ENCODE measurements at places on chromosomes 12 and 14. TPM values are rescaled to one million over a fixed set of nuclear protein-coding genes. Genes with fewer than 3 reads are reported as not detected.

DNA sequence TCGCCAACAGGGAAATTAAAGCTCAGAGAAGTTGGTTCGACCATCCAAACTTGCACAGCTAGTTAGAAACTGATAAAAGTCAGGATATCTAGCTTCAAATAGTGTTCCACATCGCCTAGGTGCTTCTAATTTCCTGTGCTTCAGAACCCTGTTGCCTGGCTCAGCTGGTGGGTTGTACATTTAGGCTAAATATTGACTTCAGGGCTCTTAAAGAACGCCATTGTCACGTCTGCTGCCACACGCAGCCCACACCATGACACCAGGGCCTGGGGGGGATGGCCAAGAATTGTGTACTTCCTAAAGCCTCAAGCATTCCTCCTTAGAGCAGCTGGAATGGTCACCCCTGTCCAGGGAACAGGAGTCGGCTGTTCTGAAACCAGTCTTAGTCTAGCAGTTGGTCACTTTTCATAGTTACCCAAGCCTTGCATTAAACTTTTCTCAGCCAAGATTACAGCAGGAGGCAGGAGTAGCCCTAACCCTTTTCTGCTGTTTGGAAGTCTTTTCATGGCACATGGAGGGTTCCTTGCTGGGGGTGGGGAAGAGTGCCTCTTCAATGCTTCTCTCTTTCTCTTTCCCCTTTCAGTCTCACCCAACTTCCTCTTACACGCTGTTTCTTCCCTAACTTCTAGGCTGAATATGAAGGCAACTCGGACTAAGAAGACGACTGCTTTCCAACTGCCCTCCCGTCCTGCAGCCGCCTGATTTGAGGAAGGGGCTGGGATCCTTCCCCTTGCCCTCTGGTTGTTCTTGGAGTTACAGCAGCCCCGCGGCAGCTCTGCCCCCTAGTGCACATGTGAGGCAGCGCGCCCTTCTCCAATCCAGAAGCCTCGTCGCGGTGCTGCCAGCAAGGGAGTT, 17.1 kb downstream of the FOS start:
- peak; percentile 51 for DNase-seq

DNA sequence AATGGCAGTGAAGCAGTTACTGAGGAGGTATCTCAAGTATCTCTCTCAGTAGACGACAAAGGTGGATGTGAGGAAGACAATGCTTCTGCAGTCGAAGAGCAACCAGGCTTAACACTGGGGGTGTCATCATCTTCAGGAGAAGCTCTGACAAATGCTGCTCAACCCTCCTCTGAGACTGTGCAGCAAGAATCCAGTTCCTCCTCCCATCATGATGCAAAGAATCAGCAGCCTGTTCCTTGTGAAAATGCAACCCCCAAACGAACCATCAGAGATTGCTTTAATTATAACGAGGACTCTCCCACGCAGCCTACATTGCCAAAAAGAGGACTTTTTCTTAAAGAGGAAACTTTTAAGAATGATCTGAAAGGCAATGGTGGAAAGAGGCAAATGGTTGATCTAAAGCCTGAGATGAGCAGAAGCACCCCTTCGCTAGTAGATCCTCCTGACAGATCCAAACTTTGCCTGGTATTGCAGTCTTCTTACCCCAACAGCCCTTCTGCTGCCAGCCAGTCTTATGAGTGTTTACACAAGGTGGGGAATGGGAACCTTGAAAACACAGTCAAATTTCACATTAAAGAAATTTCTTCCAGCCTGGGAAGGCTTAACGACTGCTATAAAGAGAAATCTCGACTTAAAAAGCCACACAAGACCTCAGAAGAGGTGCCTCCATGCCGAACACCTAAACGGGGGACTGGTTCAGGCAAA, 216.6 kb downstream of the AKAP6 start:
- DNase-seq = no peak

- DNase-seq = no peak
These were observed 697 bp downstream of the ATP6V0A2 start for GRCh38 chr12:123712780-123713319.

DNA sequence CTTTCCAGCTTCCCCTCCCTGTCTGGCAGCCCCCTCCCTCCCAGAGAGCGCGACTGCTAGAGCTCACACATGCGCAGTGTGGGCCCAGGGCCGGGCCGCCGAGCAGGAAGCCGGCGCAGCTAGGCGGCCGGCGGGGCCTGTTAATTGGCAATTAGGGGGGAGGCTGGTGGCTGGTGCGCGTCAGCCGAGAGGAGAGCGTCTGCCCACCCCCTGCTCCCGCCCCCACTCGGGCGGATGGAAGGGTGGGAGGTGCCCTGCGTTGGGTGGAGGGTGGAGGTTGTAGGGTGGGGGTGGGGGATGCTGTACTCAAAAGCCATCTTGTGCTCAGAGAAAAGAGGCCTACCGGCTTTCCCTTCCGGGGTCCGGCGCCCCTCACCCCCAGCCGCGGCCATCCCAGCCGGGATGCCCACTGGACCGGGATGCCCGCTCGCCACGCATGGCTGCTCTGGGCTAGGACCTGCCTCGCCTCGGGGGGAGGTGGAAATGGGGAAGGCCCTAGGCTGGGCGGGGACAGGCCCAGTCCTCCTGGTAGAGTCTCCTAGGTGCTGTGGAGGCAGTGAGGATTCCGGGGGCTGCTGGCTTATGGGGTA, 9.2 kb downstream of the HOXC8 start:
- no peak for DNase-seq

DNA sequence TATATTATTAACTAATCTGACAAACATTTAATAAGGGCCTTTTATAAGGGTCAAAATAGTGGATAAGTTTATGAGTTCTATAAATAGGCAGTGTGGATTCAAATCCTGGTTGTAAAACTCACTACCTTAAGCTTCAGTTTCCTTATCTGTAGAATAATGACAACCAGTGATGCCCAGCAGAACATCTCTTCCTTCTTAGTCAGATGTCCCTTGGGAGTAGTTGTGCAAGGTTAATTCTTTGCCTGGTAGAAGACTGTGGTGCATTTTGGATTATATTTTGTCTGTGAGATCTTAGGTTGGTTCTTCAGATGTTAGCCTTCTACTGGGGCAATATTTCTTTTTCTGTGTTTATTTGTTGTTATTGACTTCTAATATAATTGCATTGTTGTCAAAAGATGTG, 59.5 kb downstream of the ARID2 start:
- DNase-seq = no peak

DNA sequence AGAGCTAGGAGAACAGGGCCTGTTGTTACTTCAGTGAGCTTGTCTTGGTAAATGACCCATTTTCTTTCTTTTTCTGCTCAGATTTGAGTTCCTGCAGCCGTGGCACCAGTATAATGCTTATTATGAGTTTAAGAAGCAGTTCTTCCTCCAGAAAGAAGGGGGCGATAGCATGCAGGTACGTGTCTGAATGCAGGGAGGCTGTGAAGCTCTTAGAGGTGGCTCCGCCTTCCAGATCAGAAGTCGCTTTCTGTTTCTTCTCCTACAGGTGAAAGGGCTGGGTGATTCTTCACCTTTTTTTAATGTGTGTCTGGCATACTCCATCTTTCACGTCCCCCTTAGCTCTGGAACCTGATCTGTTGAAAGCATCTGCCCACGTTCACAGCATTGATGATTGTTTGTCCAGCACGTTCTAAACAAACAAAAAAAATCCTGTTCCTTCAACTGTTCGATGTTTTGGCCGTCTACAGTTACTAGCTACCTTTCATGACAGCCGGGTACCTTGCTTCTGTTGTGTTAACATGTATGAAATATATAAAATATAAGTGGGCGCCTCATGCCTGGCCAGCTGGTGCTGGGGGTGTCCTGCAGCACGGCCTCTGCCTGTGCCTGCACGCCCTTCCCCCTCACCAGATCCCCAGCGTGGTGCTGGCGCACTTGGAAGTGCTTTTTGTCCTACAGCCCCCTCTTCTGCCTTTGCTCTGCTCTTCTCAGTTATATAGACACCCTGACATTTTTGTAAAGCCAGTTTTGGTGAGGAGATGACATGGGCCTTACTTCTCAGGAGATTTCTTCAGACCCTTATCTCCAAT, 44.6 kb downstream of the SFSWAP start:
- peak; percentile 30 for DNase-seq

DNA sequence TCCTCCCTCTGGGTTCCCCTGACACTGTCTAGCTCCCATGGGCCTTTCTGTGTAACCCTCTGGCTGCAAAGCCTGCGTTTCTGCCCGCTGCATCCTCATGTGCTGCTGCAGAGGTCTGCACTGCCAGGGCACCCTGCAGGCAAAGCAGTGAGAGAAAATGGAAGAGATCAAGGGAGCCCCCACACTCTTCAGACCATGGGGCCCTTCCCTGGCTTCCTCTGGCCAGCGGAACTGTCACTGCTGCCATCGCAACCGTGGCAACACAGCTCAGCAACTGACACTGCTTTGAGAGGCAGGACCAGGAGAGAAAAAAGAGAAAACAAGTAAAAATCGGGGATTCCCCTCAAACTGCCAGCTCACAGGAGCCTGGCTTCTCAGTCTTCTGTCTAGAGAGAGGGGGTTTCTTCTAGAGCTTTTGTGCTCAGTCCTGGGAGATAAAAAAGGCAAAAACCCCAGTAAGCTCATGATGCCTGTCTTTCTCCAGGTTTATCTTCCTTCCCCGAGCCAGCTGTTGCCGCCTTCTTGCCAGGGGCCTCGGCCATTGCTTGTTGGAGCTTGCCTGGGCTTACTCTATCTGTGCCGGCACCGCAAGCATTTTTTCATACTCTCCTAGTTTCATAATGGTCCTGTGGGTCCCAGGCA, 38.9 kb downstream of the C14orf132 start:
- peak; percentile 84 for DNase-seq

- DNase-seq = no peak
These were observed 17.0 kb downstream of the NID2 start for GRCh38 chr14:52051871-52052270.

- DNase-seq = peak; percentile 58
These were observed 40.4 kb downstream of the TSPAN19 start for GRCh38 chr12:84995641-84996040.

DNA sequence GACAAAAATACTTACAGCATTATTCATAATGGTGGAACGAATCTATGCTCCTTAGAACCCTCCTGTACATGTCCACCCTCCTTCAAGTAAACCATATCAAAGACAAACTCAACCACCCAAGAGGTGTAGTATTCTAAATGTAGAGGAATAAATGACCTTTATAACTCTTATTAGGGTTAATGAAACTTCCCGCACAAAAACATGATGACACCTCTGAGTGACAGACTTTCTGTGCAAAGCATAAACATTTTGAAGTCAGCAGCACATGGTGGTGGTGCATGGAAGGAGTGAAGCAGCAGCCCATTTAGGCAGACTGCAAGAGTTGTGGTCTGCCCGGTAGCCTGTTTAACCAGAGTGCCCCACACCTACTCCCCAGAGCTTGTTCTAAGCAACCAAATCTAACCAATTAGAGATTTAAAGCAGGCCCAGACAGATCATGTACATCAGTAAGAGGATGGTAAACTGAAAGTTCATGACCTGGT, 615 bp upstream of the ASB8 start:
- no peak for DNase-seq

GRCh38 chr14:90483571-90483974, 86.7 kb downstream of the CALM1 start:
- no peak for DNase-seq

DNA sequence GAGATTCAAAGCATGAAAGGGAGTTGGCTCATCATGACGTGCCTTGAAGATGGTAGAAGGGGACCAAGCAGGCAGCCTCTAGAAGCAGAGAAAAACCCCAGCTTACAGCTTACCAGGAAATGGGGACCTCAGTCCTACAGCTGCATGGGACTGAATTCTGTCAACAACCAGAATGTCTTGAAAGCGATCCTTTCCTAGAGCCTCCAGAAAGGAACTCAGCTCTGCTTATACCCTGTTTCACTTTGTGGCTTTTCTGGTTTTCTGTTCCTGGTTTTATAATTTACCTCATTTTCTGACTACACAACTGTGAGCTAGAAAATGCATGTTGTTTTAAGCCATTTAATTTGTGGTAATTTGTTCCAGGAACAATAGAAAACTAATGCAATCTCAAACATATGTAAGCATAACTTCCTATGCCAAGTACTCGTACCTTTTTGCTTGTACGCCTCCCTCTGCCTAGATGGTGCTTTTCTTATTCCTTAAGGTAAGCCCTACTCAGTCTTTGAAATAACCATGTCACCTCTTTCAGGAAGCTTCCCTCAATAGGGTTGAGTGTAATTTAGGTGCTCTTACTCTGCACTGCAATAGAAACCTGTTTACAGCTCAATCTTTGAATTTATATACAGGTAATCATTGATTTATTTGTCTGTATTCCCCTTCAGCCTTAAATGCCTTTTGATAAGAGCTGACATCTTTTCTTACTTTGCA, 348.8 kb downstream of the TMEM117 start:
- DNase-seq = no peak

- DNase-seq = peak; percentile 55
These were observed 156.8 kb upstream of the TMEM260 start for GRCh38 chr14:56422703-56423213.

GRCh38 chr12:57087691-57088353, 1.1 kb upstream of the NAB2 start:
- peak; percentile 93 for DNase-seq

DNA sequence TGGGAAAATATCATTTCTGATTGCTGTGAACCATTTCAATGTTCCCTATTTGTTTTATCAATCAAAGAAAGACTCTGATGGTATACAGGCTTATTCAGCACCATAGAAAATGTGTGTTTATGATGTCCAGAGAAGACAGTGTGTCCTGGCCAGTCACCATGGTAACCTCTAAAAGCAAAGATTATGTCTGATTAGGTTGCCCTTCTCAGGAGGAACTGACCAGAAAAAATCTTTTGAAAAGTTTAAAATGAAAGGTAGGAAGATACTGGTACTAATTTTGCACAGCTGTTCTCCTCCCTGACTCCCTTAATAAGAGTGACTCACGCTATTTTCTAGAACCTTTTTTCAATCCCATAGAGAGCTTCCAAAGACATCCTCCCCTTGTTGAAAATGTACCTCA, 391.8 kb upstream of the DCN start:
- DNase-seq = peak; percentile 15

DNA sequence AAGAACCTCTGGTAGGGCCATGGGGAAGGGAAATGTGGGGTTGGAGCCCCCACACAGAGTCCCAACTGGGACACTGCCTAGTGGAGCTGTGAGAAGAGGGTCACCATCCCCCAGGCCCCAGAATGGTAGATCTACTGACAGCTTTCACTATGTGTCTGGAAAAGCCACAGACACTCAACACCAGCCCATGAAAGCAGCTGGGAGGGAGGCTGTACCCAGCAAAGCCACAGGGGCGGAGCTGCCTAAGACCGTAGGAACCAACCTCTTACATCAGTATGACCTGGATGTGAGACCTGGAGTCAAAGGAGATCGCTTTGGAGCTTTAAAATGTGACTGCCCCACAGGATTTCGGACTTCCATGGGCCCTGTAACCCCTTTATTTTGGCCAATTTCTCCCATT, 97.8 kb downstream of the HMGA2 start:
- no peak for DNase-seq

- no peak for DNase-seq
These were observed 152.5 kb upstream of the BTG1 start for GRCh38 chr12:92297932-92298696.

The NKX2-1 gene
- total RNA-seq = 4.1 TPM

The TMEM52B gene
- not detected for total RNA-seq

The ACOT6 gene
- not detected for total RNA-seq

The CACNA1C gene
- not detected for total RNA-seq

The CIT gene
- total RNA-seq = 0.79 TPM

The GLS2 gene
- 6.1 TPM for total RNA-seq

The LALBA gene
- not detected for total RNA-seq

The LRRC9 gene
- not detected for total RNA-seq

Data from bronchial epithelial cell (primary cell).